ENCODE measurements at places on chromosomes 4 and X.

DNA sequence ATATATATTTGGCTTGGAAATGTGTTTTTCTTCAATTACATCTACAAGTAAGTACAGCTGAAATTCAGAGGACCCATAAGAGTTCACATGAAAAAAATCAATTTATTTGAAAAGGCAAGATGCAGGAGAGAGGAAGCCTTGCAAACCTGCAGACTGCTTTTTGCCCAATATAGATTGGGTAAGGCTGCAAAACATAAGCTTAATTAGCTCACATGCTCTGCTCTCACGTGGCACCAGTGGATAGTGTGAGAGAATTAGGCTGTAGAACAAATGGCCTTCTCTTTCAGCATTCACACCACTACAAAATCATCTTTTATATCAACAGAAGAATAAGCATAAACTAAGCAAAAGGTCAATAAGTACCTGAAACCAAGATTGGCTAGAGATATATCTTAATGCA lies 26.1 kb downstream of the NUDT6 start:
- no peak for DNase-seq

- no peak for DNase-seq
Observed at GRCh38 chr4:53477636-53478035, 100.2 kb downstream of the FIP1L1 start.

- peak; percentile 51 for DNase-seq
Observed at GRCh38 chrX:40098264-40099054, 701 bp upstream of the BCOR start.

- DNase-seq, result no peak
Observed at GRCh38 chr4:88409789-88410188, 31.1 kb downstream of the HERC6 start.

GRCh38 chr4:4859799-4860599 lies 534 bp downstream of the MSX1 start:
- no peak for DNase-seq

- DNase-seq, result no peak
Observed at GRCh38 chr4:3098346-3098745, 23.9 kb downstream of the HTT start.

DNA sequence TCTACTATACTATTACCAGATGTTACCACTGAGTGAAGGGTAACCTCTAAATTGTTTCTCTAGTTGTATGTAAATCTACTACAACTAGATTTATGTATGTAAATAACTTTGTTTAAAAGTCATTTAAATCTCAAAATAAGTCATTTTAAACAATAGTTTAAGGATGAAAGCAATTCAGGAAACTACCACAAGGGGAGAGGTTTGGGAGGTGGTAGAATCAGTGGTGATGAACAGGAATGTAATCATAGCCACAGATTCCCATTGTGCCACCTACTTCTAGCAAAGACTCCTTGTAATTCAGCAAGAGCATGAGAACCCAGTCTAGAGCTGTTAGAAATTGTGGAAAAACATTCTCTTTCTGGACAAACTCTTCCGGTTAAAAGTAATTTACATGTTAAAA lies 234.6 kb downstream of the SLC7A11 start:
- DNase-seq, result no peak

DNA sequence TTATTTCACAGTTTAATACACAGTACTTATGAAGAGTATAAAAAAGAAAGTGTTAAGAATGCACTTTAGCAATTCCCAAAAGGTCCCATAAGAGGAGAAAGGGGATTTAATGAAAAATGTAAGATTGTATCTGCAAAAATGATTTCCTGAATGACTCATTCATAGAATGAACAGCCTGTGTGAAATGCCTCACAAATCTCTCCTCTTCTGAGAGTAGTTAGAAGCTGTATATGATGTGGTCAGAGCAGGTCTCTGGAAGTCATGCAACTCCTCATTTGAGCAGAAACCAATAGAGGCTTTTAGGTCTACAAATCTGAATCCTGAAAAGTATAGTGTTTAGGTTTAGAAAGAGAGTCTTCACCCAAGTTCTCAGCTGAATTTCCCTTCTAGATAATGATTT lies 381.3 kb upstream of the INTU start:
- DNase-seq, result no peak

- no peak for DNase-seq
Observed at GRCh38 chr4:54668014-54668611, 10.4 kb downstream of the KIT start.

- no peak for DNase-seq
Observed at GRCh38 chrX:123590842-123591486, 141.9 kb downstream of the THOC2 start.

DNA sequence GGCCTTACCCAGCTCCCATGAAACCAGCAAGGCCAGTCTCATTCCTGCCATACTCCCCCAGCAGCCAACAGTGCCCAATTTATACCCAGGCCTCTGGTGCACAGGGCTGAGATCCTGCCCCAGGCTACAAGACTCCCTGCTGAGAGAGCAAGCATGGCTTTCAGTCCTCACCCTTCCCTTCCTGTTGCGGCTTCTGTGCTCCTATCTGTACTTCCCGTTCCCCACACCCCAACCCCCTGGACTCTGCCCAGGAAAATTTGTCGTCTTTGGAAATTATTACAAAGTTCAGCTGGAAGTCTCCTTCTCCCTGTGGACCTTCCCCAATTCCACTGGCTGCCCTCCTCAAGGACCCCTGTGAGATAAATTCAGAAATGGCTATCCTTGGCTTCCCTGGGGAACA lies 84.1 kb upstream of the GK2 start:
- no peak for DNase-seq

DNA sequence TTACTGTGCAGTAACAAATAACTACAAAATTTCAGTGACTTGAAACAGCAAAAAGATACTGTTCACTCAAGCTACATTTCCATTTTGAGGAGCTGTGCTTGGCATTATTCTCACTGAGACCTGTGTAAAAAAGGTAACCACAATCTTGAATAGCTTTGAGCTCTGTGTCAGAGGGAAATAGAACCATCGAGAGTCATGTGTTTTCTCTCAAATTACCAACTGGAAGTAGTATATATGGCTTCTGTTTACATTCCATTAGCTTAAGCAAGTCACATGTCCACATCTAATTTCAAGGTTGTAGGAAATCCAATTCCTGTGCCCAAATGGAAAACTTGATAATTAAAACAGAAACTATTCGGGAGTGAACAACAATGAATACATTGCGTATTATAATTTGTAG lies 82.9 kb upstream of the BANK1 start:
- no peak for DNase-seq

DNA sequence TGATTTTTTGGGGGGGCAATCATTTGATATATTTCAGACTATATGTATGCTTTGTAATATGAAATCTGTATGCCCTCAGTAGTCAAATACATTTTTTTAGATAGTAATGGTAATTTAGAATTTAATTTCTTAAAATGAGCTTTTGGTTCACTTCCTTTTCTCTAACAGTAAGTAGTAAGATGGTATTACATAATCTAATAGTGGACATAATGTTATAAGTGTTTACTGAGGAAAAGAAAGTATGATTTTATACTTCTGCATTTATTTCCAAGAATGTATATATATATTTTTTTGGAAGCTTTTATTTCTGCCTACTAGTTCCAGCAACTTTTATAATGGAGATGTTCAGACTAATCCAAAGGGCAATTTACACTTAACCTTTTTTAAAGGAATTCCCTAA lies 1450.7 kb upstream of the TENM3 start:
- DNase-seq, result no peak

DNA sequence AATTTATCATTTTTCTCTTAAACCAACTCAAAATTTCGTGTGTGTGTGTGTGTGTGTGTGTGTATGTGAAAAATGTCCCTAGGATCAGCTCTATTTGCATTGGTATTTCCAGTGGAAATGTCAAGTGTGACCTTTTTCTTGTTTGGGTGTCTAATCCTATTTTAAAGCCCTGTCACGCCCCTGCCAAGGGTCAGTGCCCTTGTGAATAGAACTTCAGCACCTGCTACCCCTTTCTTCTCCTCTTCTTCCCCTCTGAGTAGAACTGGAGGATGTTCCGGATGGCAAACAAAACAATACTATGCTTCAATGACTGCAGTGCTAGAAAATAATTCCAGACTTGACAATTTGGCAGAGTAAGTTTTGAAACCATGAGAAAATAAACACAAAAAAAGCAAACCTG lies 67.3 kb downstream of the SPRY1 start:
- DNase-seq, result no peak

- DNase-seq, result no peak
Observed at GRCh38 chrX:97594646-97595224, 711.0 kb downstream of the RPA4 start.

GRCh38 chr4:52628543-52628942 lies 30.6 kb downstream of the USP46 start:
- DNase-seq, result no peak

GRCh38 chr4:10288830-10289537 lies 168.2 kb downstream of the ZNF518B start:
- DNase-seq, result no peak

GRCh38 chrX:14832586-14832985 lies 40.3 kb downstream of the FANCB start:
- DNase-seq, result no peak

GRCh38 chr4:1864076-1865008 lies 6.9 kb upstream of the NSD2 start:
- no peak for DNase-seq

- DNase-seq, result no peak
Observed at GRCh38 chrX:77065896-77066295, 381.3 kb upstream of the FGF16 start.

DNA sequence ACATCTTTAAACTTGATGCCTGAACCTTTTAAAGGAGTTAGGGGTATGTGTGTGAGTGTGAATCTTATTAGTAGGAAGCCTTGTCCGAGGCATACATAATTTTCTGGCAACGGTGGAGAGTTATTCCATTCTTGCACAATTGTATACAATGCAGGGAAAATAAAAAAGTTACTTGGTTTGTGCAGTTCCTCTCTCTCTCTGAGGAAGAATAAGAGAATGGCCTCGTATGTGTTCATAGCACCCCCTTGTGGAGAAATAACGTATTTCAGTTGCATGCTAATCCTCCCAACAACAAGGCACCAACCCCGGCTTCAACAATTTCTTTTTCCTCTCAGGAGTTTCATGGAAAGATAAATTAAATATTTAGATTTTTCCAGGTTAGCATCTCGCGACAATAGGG lies 33.7 kb upstream of the FGF13 start:
- no peak for DNase-seq

DNA sequence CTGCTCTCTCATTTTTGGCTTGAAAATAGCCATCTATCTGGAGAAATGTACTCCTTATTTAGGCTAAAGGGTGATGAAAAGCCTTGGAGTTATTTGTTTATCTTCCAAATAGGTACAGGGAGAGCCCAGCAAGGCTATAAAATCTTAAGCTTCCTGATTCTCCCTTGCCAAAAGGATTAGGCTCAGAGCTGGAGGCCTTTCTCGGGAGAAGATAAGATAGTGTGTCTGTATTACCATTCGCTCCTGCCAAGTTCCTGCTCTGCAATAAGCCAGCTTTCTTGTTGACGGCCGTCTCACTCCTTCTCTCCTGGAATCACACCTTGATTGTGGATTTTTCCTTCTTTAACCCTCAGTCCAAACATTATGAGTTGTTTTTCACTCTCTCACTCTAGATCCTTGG lies 171.8 kb upstream of the TTC29 start:
- no peak for DNase-seq

DNA sequence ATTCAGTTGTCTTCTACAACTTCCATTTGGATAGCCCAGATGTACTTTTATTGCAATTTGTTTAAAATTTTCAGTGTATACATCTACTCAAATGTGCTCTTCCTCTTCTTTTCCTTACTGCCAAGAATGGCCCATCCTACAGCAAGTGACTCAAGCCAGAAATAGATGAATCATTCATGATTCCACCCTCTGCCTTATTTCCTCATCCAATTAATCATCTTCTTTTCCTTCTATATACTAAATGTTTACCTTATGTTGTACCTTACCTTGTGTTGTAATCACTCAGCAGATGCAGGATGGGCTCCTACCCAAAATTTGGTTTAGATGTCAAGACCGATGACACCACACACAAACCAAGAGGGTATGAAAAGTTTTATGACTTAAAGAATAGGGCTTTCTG lies 437.8 kb downstream of the GRXCR1 start:
- no peak for DNase-seq

DNA sequence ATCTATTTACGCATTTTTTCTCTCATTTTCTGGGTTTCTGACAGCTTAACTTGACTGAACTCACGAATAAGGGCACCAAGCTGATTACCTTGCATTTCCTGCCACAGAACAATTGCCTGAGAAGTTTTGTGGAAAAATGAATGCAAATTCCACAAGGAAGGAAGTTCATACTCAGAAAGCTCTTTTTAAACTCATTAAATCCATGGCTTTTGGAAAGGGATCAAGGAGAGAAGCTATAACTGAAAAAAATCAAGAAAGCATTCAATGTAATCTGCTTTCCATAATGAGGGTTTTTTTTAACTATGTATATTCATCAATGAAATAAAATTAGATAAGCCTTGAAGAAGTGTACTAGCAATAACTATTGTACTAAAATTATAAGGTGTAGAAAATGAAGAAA lies 252.5 kb downstream of the GPM6A start:
- no peak for DNase-seq

GRCh38 chrX:102835504-102836146 lies 101.4 kb upstream of the RAB40AL start:
- DNase-seq, result no peak

GRCh38 chrX:30881797-30882196 lies 7.3 kb downstream of the TAB3 start:
- DNase-seq, result no peak

DNA sequence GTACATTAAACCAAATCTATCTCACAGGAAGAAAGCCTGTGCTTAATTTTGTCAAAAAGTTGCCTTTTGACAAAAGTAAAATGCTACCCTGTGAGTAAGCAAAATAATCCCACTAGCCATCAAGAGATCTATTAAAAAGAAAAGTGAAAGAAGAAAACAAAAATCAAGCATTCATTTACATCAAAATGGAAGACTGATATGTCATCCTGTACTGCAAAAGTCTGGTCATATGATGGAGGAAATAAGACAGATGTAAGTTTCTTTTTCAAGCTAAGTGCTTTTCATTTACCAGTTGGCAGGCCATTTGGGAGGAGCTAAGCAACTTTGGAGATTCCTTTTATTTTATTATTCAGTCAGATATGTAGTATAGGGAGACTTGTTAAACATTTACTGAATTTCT lies 387.4 kb downstream of the SPOCK3 start:
- DNase-seq, result no peak

DNA sequence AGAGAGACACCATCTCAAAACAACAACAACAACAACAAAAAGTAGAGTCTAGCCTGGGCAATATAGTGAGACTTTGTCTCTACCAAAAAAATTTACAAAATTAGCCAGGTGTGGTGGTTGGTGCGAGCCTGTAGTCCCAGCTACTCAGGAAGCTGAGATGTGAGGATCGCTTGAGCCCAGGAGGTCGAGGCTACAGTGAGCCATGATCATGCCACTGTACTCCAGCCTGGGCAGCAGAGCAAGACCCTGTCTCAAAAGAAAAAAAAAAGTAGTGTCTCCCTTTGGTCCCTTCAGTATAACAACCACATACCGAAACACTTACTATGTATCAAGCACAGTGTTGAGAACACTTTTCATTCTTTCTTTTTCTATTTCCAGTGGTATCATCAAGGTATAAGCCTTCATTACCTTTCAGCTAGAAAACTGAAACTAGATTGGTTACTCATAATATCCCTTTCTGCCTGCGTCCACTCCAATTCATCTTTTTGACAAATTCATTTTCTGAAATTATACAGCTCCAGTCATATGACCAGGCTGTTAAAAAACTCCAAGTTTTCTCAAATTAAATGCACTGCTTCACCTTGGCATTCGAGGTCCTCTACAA lies 54.1 kb downstream of the RPS6KA3 start:
- no peak for DNase-seq
